ENCODE measurements at places on chromosomes 2 and 18. TPM values are rescaled to one million over a fixed set of nuclear protein-coding genes. Genes with fewer than 3 reads are reported as not detected.
A peak's percentile ranks its signal among the peaks of the same experiment; 100 is the strongest.

DNA sequence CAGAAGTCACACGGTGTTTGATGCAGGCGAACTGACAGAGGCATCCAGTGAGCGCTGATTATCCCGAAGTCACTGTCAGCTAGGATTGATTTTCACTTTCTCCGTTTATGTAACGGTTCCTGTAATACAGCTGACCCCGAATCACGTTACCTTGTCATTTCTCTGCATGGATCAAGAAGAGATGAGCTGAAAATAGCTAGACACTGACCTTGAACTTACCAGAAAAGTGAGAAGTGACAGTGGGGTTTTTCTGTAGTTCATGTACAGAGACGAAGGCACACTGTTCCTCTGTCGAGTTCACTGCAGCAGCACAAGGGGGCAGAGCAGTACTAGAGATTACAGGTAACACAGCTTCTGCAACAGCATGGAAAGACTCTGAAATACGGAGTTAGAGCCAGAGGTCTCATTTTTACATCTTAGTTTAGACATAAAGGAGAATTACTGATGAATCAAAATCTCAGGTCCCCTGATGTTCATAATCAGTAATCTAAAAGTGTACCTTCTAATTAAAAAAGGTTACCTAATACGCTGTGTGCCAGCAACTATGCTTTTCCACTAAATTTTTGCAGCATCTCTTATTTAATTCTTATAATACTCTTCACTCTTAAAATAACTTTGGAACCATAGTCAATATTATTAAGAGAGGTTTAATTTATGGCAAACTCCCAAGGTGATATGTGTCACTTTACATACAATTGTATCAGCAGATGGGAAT, 33.1 kb downstream of the ARHGAP15 start:
- peak; percentile 49 for DNase-seq

DNA sequence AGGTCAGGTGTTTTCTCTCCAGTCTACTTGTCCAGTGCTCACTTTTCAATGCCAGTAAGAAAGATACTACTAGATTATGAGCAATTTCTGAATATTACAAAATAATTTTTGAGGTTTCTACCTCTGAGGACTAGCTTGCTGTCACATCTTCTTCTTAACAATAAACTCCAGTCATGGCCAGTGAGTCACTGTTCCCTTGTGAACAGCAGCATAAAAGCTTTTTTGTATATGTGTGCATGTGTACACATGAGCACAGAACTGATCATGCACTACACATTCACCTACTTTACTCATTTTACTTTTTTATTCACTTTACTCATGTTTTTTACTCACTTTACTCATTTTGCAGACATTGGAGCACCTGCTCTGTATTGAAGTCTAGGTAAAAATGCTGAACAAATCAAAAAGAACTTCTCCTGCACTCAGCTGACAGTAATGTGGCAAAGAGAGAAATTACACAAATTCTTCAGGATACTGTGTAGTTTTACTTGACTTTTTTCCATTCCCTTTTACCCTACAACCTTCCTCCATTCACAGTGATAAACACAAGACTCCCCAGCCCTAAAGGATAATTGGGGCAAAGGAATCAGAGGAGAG, 28.0 kb downstream of the ST6GAL2 start:
- DNase-seq = no peak

The ASTL gene
- not detected for total RNA-seq

The MBP gene
- 5.0 TPM for total RNA-seq

The HOXD13 gene
- total RNA-seq = not detected

All from HepG2 (cell line).